ENCODE measurements at places on chromosomes 5 and 9.

DNA sequence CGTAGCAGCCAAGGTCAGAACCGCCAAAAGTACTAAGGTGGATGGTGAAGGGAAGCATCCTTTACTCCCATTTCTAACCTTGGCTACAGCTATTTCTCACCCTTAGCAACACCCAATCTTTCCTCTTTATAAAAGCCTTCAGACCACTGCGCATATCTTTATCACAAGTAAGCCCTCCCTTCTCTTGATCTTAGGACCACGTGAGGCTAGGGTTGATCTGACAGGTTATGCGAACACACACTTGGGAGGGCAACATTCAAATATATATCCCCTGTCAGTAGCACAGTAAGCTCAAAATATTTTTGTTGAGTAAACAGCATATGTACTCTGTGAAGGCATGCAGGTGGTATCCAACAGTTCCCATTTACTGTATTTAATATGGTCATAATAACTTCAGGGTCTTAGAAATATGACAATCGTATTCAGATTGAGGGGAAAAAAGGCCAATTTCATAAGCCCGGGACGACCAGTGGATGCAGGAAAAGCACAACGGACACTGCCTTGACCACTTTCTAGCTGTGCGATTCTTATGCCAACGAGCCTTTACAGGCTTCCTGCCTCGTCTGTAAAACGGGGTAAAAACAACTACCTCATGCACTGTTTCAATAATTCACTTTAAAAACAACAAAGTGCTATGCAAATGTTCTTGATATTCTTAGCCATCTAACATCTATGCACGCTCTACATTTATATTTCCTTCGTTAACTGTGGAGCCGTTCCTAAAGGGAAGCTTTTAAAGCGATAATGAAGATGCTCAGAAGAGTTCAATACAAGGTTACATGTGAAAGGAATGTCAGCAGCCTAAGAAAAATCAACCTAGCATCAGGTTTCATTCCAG is 1.3 kb downstream of the ARSB start:
- no peak for DNase-seq

DNA sequence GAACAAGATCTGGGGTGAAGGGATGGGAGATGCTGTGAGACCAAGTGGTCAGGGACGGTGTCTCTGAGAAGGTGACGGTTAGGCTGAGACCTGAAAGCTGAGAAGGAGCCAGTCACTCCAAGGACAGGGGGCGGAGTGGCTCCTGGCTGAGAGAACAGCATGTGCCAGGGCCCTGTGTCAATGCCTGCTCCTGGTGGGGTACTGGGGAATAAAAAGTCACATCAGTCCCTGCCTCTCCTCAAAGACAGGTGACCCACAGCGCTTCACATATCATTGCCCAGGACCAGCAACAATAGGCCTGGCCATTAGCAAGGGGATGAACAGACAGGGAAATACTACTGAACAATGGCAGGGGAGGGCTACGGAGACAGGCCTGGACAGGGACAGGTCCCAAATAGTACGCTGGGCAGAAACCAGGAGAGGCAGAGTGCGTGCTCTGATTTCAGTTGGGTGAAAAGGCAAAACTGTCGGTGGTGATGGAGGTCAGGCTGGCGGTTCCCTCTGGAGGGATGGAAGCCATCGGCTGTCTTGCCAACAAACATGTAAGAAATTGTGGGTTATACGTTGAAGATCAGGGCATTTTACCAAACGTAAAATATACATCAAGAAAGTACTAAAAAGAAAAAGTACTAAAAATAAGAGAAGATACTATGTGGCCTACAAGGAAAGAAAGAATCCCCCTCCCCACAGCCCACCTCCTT is 64.3 kb downstream of the C9orf50 start:
- no peak for DNase-seq

GRCh38 chr5:80977764-80978163 is 17.6 kb downstream of the RASGRF2 start:
- no peak for DNase-seq

- DNase-seq, result no peak
Measured at GRCh38 chr5:35294976-35295375, 64.7 kb upstream of the PRLR start.

DNA sequence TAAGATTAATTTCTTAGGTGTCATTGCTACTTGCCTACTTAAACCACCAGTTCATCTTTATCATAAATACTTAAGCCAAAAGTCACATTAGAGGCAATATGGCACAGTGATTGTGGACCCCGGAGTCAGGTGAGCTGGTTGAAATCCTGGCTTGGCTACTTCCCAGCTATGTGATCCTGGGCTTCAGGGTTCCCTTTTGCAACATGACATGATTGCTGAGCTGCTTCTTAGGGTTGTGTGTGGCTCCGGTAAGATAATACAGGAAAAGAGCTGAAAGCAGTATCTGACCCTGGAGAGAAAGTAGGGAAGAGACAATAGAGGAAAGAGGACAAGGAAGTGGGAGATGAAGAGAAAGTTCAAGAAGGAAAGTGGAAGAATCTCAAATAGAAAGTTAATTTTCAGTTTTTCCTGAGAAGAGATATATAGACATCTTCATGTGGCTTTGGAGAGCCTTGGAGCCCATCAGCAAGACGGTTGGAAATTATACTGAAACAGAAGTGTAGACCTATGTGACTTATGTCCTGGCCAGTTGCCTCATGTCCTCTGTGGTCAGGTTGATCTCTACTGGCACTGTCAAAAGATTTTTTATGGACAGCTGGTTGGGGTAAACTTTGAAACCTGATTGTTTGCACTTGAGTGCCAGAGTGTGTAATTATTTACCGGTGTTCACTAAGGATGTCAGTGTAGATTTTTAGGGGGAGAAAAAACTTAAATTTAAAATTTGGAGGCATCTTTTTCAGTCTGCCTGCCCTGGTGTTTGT is 93.2 kb downstream of the GHR start:
- DNase-seq, result no peak

DNA sequence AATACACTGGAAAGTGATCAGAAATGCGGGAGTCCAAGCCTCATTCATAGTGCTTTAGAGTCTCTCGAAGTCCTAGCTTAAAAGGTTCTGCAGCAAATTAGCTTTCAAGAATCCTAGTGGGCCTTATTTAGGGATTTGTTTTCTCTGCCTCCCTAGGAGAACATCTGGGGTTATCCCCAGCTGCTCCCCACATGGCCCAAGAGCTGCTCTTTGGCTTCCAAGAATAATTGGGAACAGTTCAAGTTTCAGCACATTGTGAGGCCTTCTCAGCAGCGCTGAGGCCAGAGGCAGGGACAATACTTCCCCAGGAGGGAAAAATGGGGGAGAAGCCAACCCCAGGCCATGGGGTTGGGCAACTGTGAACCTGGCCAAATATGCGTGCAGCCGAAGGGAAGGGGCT is 108.7 kb downstream of the LIFR start:
- no peak for DNase-seq

- DNase-seq, result no peak
Measured at GRCh38 chr9:69454321-69454720, 129.3 kb downstream of the ENTREP1 start.

DNA sequence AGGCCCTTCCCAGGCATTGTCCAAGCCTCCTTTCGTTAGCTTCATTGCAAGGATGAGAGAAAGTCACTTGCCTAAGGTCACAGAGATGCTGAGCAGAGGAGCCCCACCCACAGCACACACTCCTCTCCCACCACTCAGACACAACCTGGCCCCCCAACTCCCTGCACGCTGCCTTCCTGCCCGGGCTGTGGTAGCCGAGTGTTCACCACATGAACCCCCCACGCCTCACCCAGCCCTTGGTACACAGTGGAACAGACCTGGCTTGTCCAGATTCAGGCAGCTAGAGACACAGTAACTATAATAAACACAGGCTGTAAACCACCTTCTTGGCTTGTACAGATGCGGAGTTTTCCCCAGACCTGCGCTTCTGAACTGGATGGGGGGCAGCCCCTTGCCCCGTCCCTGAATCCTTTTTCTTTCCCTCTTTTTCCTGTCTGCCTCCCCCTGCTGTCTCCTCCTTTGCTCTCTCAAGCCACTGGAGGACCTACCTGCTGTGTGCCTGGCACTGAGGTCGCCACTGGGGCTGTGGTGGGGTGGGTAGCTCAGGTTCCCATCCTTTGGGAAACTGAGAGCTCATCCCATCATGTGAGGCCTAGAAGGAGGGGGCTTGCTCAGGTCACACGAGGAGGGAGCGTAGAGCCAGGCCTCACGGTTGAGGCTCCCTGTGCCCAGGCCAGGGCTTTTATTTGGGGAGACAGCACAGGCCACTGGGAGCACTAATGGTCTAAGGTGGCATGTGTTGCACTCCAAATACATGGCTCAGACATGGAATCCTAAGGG is 55.7 kb upstream of the SYNPO start:
- DNase-seq, result no peak

DNA sequence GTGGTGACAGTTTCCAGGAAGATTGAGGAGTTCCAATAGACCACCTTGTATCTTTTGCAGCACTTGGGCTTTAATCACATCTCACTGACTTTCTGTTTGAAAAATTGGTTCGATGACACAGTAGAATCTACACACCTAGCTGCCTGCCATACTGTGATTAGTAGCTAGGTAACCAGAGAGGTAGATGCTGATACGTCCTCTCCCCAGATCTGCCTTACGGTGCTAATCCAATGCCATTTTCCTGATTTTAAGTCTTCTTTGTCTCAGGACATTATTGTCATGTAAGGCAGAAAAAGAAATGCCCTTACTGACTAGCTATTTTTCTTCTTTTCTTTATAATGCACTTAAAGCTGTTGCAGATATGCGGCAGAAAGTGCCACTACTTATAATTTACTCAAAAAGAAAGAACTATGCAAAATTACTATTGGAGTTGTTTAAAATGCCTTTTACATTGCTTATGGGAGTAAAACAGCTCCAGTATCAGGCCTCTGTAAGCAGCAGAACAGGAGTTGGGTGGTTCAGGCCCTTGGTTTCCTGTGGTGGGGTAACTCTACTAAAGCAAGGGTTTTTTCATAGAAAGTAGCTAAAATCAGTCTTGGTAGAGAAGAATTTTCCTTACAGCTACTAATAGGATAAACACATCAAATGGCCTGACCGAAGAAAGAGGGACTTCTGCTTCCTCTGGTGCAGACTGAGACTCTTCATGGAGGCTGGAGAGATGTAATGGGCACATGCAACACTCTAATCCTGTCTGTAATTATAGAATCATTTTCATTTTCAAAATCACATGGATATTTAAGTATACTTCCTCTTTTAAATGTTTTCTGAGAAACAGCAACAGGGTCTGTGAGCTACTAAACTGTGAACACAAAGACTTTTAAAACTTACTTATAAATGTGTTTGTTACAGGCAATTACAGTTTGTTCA is 177.2 kb downstream of the MAPKAP1 start:
- DNase-seq, result no peak

DNA sequence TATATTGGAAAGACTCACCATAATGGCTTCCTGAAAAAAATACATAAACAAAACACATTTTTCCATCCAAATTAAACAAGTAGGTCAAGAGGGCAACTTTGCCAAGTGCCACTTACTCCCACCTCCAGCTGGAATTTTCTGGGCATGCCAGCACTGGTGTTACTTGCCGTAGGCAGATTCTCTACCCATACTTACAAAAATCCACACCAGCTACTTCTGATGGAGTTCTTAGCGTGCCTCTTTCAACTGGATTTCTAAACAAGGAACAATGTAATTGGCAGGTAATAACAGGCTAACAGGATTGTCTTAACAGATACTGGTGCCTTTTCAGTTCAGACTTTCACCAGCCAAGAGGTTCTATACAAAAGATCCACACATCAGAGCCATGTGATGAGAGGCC is 301.4 kb downstream of the MLLT3 start:
- DNase-seq, result no peak

- DNase-seq, result no peak
Measured at GRCh38 chr9:114501796-114502682, 3.2 kb downstream of the WHRN start.

- DNase-seq, result no peak
Measured at GRCh38 chr5:10254686-10255085, 4.6 kb downstream of the CCT5 start.

GRCh38 chr5:14399054-14399692 is 182.4 kb upstream of the OTULINL start:
- no peak for DNase-seq

- no peak for DNase-seq
Measured at GRCh38 chr5:150174285-150174684, 7.7 kb downstream of the CDX1 start.

- DNase-seq, result no peak
Measured at GRCh38 chr5:122152266-122152900, 23.0 kb downstream of the ZNF474 start.

DNA sequence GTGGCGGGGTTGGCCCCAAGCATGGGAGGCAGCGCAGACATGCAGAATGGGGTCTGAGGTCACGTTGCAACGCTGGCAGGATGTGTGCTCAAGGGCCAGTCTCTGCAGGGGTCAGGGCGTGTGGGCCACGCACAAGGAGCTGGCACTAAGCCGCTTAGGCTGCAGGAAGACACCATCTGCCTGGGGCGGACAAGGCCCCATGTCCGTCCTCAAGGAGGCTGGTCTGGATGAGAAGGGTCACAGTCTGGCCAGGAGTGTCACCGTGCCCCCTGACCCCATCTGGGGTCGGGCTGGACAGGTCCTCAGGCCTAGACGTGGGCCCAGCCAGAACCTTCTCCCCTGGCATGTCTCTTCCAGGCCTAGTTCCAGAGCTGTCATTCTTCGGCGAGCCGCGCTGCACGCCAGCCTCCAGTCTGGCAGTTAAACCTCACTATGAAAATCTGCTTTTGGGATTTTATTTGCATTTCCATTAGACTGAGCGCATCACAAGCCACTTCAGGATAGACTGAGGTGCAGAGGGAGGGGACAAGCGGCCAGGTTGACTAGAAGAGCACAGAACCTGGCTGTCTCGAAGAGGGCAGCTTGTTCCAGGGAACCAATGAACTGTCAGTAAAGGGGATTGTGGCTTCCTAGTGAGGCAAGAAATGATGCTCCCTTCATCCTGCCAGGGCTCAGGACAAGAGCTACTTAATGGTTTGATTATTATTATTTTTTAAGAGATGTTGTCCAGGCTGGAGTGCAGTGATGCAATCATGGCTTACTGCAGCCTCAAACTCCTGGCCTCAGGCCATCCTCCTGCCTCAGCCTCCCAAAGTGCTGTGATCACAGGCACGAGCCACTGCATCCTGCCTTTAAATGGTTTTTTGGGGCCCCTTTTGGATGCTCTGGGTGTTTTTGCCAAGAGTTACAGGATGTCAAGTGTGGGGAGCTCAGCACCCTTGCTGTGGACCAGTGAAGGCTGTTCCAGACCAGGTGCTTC is 4.3 kb downstream of the BRD3OS start:
- DNase-seq, result no peak

DNA sequence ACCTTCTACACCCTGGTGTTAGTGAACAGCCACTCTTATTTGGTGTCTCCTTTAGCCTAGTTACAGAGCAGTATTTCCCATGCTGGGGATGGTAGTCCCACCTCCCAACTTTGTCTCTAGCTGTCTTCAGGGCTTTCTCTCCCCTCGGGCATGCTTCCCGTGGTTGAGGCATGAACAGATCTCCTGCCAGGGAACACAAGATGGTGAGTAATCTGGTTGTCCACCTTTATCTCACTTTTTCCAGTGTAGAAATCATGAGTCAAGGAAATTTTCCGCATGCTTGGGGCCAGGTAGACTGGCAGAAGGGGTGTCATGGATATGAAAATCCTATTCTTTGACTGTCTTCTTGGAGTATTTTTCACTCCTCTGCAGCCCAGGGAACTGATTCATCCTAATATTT is 532.9 kb downstream of the ANXA1 start:
- DNase-seq, result no peak
